ENCODE measurements at places on chromosomes 7 and 10.

- no peak for DNase-seq
These were observed 71.3 kb downstream of the CDHR3 start for GRCh38 chr7:106034383-106034782.

DNA sequence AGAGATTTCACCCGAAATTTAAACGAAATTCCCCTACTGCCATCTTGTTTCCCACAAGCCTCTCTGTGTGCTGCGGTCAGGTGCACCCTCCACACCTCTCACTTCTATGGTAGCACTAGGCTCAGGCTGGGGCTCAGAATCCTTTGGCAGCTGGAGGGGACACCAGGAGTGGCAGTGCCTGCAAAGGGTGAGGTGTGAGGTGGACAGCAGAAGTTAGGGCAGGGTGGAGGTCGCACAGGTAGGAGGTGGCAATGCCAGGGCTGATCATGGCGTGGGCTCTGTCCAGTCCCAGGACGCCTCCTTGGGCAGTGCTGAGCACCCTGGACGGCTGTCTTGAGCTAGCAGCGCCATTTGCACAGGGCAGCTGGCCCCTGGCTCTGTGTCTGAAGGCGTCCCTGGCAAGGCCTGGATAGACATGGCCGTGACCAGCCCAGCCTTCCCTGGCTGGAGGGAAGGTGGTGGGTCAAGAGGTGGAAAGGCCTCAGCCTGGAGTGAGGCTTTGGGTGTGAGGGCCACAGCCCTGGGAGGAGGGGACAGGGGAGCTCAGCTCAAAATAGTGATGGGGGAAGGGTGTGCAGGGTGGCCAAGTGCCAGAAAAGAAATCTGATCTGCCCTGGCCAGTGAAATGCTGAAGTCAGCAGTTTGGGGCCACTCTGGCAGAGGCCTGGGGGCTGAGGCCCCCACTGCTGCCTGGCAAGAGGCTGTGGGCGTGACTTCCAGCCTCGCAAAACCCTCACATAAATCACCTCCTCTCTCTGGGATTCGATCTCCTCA lies 40.0 kb downstream of the ZCCHC24 start:
- DNase-seq = no peak

GRCh38 chr10:6498771-6499170 lies 81.3 kb downstream of the PRKCQ start:
- no peak for DNase-seq

- DNase-seq = no peak
These were observed 2.7 kb downstream of the COG5 start for GRCh38 chr7:107560898-107561516.

GRCh38 chr10:110210674-110211464 lies 3.5 kb downstream of the MXI1 start:
- DNase-seq = peak; percentile 92

DNA sequence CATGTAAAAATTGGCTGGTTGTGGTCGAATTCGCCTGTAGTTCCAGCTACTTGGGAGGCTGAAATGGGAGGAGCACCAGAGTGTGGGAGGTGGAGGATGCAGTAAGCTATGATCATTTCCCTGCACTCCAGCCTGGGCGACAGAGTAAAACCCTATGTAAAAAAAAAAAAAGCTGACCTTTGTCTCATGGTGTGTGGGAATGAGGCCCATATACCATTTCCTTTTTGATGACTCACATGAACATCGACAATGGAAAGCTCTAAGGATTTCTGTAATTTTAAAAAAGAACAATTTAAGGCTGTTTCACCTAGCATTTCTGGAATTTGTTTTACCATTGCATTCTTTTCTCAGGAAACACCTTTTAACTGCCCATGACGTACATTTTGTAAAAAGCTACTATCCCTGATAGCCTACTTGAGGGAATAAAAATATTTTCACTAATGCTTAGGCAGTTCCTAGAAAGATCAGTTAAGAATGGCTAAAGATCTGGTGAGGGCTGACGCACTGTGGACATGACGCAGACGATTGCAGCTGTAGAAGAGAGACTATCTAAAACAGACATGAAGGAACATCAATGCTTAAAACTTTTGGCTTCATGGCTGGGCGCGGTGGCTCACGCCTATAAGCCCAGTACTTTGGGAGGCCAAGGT lies 400.6 kb upstream of the IGFBP3 start:
- DNase-seq = no peak

DNA sequence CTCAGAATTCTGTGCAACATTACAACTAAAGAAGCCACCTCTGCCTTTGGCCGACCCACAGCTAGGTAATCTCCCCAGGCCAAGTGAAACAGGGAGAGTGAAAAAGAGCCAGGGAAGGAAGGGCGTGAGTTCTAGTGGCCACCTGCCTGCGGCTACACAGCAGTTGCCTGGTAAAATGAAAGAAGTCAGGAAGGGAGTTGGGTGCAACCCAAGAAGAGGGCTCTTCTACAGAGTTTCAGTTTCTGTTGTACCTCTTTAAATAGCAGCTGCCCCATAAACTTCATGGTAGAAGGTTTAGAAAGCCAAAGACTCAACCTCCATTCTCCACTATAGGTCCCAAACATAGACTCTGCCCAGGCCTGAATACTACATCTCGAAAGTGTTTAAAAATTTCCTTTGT lies 76.2 kb upstream of the TMEM168 start:
- DNase-seq = no peak

DNA sequence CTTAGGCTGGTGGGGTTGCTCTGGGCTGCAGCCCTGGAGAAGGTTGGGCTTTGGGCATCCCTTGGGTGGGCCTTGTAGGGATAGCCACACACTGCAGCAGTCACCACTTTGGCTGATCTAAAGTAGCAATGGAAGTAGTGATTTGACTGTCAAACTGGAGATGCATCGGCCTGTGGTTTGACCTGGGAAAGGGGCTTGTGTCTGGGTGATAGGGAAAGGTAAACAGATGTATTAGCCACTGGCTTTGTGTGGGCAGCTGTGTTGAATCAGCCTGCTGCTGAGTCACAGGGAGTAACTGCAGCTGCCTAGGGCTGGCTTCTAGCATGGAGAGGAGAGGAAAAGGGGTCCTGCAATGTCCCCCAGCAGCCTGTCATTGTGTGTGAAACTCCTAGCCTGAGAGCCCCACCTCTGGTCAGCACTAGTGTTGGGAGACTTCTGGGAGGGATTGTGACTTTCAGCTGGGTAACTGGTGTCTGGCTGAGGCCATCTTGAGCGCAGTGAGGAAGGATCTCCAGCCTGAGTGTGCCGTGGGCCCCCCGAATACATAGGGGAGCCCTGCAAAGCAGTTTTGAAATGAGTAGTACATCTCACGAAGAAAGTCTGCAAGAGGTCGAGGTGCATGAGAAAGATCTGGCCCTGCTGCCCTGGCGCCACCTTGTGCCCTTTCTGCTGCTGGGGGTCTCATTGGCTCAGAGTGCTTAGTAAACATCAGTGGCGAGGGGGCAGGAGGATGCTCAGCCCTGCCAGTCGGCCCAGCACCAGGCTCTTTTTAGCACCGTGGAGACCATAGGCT lies 117.3 kb downstream of the FANK1 start:
- DNase-seq = no peak

Data from NCI-H1048 (cell line).